GM20000 (cell line): ENCODE measurements at places on chromosomes 6 and 20.

DNA sequence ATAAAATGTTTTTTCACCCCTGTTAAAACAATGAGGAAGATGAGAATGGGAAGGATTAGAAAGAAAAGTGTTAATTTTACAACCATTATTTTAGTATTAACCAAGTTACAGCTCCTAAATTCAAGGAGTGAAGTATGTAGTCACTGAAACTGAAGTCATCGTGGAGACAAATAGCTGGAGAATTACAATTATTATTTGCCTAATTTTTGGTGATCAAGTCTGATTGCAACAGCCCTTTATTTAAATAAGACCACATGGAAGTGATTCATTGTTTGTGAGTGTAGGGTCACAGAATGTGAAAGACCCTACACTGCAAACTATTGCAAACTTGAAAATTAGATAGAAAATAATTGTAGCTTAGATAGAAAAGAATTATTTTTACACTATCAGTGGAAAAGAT lies 292.4 kb downstream of the CENPW start:
- no peak for DNase-seq

GRCh38 chr20:43984587-43984986 lies 69.9 kb downstream of the TOX2 start:
- no peak for DNase-seq

DNA sequence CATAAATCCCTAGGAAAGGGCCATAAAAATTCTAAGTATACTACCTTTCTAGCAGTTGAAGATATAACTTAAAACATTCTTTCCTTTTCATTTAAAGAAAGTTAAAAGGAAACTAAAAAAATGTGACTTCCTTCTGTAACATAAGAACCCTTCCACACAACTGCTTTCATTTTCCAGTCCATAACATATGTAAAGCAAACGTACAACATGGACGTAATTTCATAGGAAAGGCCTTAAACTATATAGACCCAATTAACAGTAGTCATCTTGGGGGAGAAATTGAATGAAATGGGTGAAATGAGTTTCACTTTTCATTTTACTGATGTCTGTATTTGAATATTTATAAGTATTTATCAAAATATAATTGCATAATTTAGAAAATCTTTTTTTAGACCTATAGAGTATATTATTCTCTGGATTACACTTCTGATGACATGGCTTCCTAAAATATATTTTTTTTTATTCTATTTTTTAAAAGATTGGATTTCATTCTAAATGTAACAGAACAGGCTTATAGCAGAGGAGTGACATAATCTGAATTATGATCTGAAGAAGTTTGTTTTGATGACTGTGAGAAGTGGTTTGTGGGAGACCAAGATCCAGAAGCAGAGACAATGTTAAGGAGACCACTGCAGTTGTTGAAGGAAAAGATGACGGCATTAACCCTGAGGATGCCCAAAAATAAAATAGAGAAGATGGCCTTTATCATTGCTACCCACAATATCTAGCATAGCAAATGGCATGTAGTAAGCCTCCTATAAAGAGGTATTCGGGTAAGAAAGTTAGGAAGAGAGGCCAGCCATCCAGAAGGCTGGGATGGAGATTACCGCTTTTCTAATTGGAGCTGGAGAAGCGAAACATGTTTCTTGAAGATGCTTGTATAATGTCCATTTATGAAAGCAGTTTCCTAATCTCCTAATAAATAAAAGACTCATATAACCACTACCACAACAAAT lies 260.4 kb downstream of the PTPRK start:
- no peak for DNase-seq

DNA sequence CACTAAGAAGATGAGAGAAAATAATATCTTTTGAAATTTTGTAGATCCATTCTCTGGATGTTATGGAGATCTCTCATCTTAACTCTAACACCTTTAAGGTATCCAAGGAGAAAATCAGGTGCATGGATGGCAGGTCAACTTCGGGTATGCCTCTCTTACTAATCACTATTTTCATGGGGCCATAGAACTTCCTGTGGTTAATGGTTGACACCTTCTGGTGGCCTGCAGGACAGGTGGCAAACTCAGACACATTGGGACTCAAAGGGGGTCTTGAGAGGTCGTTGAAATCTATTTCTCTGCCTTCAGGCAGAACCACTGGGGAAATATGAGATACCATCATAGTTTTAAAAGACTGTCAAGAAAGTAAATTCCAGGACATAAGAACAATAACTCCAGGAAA lies 76.5 kb downstream of the ADAT2 start:
- DNase-seq = no peak

DNA sequence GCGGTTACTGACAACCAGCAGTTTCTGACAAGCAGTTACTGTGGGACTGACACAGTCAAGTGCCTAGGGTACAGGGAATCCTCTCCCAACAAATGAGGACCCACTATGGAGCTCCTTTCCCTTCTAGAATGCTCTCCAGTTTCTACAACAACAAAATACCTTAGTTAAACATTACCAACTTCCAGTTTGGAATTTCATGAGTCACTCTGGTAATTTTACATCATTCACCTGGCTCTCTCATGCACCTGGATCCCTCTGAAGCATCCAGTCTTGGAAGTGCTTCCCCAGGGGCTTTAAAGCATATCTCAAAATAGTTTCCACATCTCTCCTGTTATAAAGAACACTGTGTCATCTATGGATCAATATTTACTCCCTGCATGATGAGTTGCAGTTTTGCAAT lies 286.7 kb upstream of the SPTLC3 start:
- DNase-seq = no peak

DNA sequence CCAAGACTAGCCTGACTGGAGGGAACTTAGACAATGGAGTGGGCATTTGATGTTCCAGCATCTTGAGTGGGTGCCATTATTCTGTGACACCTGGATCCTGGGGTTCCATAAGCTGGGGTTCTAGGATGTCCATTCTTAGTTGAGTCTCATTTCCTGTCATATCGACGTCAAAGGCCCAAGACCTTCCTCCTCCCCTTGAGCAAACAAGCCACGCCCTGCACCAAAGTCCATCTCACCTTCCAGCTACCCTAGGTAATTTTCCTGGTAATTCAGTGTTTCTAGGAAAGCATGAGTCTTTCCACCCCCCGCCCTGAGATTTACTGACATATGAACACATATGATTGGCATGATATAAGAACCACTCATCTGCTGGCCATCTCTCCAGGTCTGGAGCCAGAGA lies at the start of gene TRIM40:
TSS of gene TRIM40 (plus strand) at position 384 of the 400 bp plus-strand sequence. CDS start 897 bp downstream, outside the sequence.
- DNase-seq = no peak

- DNase-seq = no peak
Observed at GRCh38 chr6:166623318-166623717, 3.7 kb downstream of the RPS6KA2 start.

DNA sequence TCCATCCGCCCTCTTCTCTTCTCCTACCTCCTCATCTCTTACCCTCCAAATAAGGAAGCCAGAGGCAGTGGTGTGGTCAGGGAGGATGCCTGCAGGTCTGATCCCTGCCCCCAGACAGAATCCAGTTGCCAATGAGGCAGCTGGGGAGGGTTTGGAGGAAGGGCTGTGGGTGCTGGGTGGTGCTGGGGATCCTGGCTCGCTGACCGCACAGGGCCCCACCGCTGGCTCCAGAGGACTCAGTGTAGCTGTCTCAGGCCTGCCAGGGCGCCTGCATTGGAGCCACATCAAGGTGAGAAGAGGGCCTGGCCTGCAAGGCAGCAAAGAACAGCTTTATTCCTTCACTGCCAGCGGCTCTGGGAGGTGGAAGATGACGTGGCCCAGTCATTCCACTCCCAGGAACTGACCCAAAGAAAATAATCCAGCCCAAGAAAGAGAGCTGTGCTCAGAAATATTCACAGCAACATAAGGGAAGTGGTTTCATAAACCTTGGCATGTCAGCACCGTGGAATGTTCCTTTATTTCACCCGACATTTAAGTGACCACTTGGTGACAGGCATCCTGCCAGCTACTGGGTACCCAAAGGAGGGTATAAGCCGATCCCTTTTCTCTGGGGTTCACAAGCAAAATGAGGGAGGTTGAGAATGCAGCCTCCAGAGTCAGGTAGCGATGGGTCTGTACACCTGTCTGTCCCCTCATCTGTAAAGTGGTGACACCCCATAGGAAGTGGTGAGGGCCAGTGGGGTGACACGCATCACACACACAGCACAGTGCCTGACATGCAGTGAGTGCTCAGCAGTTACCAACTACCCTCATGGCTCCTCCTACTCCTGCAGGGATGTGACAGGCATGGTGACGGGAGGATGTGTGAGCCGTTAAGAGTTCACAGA lies 125.1 kb downstream of the SNX5 start:
- DNase-seq = no peak

GRCh38 chr20:497979-498378 lies 35.6 kb upstream of the TBC1D20 start:
- no peak for DNase-seq

DNA sequence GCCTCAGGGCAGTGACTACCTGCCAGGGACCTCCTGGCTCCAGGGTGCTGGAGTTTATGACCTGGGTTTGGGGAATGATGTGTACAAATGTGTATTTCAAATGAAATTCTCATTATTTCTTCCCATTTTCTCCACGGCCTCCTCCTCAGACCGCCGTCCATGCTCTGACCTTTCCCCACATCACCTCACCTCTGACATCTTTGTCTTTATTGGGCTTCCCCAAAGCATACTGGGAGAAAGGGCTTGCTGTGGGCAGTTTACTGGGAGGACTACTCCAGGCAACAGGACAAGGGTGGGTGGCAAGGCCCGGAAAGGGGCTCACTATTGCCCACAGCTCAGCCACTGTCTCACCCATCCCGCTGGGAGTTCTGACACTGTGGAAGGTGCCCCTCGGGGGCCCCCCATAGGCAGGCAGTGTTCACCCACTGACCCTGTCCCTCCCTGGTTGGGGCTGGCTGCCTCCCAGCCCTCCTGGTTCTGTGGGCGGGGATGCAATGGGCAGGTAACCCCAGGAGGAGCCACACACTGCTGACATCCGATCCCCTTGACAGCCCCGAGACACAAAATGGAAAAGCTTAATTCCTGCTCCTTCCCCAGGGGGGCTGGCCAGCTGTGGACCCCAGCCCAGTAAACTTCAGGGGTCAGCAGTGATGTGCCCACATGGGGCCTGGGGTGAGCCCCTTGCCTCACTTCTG lies 39.8 kb upstream of the CST7 start:
- DNase-seq = no peak

GRCh38 chr6:24780206-24780605 lies 5.5 kb downstream of the GMNN start:
- DNase-seq = no peak

DNA sequence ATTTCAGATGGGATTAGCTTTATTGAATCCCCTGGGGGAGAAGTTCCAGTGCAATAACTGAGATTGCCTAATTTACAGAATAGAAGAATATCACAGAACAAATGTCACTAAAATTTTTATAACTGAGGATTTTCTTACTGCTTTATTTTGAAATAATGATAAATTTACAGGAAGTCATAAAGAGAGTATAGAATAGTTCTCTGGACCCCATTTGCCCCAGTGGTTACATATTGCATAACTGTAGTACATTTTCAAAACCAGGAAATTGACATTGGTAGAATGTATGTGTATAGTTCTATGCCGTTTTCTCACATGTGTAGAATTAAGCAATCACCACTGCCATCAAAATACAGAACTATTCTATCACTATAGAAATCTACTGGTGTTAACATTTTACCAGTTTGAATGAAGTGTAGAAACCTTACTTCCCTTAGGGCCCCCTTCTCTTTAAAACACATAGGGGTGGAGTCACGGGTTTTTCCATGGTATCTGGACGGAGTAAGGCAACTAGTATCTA lies 18.3 kb downstream of the KIF6 start:
- no peak for DNase-seq

GRCh38 chr6:166318649-166319600 lies 10.7 kb upstream of the PRR18 start:
- DNase-seq = no peak

GRCh38 chr20:32206760-32207625 lies 550 bp downstream of the PLAGL2 start:
- no peak for DNase-seq

- DNase-seq = no peak
Observed at GRCh38 chr6:139277161-139277560, 14.6 kb downstream of the TXLNB start.

DNA sequence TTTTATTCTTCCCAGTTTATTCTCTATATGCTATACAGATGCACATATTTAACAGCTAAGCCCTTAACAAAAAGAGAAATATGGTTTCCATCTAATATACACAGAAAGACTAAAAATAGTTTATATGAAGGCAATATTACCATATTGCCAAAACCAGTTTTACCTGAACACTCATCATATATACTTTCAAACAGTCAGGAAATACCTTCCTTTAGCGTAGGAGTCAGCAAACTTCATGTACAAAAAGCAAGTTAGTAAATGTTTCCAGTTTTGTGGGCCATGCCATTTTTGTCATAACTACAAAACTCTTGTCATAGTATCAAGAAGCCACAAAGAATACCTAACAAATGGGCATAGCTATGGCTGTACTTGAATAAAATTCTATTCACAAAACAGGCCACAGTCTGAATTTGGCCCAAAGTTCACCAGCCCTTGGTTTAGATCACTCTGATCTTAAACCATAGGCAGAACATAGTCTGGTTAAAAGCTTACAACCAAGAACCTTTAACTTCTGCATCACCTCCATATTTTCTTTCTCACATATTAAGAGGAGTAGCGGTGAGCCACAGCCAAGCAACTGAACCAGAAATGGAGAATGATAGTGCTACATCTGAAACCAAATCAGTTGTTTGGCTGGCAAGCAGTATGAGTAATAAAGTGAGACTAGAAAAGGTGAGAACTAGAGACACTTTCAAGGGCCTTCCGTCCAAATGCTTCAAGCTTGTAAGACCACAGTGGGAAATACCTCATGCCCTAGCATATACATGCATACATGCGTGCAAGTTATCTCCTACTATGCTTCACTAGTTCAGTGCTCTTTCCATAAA lies 116.6 kb downstream of the PTPRK start:
- DNase-seq = no peak

DNA sequence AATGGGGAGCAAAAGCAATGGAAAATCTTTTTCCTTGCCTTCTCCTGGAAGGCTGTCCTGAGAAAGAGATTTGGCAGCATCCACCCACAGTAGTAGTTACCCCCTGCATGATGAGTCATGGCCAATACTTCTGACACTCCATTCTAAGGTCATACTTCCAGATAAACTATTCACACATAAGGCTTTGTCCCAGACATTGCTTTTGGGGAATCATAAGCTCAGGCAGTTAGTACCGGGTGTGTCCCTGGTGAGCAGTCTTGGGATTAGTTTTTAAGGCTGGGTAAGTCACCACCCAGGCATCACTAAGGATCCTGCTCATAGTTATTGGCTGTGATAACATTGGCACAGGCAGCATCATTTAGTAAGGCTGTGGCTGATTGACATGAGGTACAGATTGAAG lies 160.6 kb upstream of the GGTLC1 start:
- DNase-seq = no peak

DNA sequence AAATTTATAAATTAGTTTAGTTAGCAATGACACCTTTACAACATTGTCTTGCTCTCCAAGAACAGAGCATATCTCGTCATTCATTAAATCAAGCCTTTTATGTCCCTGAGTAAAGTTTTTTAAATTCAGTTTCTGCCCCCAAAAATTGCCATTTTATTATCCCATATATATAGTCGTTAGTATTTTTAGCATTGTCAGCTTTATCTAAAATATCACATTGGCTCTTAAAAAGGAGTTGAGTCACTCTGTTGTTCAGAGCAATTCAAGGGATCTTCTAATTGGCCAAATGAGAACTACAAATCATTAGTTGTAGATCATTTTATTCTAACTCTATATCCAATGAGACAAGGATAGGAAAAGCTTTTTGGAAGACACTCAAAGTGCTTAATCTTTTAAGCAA lies 127.1 kb downstream of the COL9A1 start:
- no peak for DNase-seq

- DNase-seq = no peak
Observed at GRCh38 chr6:90468080-90468479, 118.8 kb downstream of the MAP3K7 start.
